Fibroblast of skin of abdomen (primary cell): ENCODE measurements at places on chromosomes 11 and 22.
A peak's percentile ranks its signal among the peaks of the same experiment; 100 is the strongest.

DNA sequence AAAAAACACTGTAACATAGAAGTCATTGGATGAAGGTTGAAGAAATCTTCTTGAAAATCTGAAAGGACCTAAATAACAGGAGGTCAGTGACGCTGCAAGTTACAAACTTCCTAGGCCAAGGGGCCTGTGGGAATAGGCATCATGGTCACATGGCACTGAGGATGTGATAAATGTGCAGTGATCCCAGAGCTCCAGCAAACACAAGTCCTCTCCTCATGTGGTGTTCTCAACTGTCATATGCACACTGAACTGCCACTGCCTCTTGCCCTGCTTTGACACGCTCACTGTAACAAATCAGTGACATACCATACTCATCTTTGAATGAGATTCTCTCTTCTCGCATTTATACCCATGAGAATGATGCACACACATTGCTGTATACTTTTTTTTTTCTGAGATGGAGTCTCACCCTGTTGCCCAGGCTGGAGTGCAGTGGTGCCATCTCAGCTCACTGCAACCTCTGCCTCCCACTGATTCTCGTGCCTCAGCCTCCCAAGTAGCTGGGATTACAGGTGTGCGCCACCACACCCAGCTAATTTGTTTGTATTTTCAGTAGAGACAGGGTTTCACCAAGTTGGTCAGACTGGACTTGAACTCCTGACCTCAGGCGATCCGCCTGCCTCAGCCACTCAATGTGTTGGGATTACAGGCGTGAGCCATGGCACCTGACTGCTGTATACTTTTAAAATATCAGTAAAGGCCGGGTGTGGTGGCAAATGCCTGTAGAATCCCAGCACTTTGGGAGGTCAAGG, 65.1 kb upstream of the YPEL1 start:
- no peak for DNase-seq

DNA sequence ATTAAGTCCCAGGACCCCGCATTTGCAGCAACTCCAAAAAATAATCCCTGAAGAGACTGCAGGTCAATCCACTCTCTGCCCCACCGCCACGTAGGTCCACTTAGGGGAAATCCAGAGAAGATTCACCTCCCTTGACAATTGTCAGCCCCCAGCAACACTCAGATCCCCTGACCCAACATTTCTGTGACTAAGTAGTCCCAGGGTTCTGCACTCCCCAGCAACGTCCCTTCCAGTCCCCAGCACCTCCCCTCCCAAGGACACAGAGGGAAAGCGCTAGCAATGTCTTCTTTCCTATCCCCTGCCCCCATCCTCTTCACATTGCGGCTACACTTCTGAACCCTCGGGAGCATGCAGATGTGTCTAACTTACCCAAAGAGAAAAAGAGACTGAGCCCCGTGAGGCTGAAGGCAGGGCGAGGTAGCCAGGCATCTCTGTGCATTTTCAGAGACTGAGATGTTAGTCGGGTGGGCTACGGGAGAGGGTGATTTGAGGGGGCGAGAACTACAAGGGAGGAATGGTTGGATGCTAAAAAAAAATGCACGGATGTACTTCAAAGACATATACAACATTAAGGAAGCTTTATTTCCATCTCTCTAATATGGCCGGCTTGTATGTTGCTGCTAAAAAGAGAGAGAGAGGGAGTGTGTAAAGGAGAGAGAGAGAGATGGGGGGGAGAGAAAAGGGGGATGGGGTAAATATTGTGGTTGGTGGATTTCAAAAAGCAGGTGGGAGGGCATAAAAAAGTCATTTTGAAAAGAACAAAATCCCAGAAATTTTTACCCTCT, at the start of gene SCN2B:
SCN2B (minus strand) TSS at position 647 of the 785 bp plus-strand sequence; CDS start at position 439, 208 bp downstream.
- DNase-seq: peak; percentile 32

DNA sequence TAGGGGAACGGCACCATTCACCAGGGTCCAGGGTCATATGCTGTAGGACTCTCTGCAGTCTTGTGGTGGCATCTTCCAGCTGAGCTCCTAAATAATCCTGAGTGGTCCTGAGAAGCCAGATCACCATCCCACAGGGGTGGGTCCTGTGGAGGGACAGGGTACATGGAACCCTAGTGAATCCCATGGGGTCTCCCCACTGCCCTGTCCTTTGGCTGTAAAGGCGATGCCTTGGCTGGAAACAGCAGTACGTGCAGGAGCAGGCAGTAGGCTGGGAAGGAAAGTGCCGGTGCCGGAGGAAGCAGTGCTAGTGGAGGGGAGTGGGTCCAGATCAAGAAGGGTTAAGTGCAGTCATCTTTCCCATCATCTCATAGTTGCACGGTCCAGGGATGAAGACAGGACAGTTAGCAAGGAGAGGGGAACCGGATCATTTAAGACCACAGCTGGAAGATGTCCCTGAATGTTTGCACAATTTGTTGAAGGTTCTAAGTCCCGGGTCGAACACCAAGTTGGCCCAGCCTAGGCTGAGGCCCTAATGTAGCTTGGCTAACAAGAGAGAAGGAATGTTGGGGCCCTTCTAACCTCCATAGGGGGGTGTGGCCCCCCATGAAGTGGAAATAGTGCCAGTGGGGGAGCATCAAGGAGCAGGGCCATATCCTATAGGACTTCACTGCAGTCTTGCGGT, 18.1 kb downstream of the TSPAN32 start:
- no peak for DNase-seq

GRCh38 chr22:23064381-23065068, 5.8 kb upstream of the GNAZ start:
- DNase-seq: no peak

GRCh38 chr22:27207266-27207665, 549.9 kb downstream of the MIAT start:
- no peak for DNase-seq
